ENCODE measurements at places on chromosomes 5 and 9.
A peak's percentile ranks its signal among the peaks of the same experiment; 100 is the strongest.

DNA sequence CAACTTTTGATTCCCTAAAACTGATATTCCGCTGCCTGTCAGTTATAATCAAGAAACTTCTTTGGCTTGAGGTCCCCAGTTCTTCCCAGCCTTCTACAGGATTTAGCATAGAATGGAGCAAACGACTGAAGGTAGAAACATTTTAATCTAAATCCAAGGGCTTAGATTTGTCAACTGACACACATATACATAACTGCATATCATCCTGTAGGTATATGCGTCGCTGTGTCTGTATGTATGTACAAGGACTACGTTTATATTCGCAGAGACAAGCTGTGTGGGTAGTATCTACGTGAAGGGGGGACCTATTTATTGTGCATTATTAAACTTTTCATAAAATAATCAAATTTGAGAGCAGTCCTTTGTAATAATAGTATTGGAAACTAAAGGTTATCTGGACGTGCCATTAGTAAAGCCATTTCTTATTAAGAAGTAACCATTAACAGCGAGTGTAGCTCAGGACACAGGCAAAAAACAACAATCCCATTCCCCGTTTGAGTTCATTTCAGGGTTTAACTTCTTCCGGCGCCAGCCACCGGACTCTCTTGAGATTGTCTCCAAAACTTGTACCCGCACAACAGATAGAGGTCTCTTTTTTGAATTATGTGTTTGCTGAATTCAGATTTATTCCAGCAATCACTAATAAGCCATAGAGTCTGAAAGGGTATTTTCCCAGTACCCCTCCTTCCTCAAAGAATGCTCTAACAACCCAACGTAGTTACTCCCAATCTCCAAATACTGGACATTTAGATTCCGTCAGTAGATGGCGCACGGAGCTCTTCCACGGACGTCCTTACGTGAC is 2.1 kb upstream of the MLLT3 start:
- peak; percentile 23 for DNase-seq

DNA sequence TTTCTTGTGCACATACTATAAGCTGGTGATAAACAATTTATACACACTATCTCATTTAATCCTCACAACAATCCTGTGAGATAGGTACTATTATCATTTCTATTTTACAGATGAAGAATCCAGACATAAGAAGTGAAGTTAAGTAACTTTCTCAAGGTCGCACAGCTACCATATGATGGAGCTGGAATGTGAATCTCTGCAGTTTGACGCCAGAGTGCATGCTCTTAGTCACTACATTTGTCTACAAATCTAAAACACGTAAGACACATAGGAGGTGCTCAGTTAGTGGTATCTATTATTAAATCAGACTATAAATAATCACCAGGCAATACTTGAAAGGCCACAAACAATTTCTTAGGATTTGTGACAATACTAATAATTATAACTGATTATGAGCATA is 45.0 kb upstream of the CDKN2B start:
- no peak for DNase-seq

DNA sequence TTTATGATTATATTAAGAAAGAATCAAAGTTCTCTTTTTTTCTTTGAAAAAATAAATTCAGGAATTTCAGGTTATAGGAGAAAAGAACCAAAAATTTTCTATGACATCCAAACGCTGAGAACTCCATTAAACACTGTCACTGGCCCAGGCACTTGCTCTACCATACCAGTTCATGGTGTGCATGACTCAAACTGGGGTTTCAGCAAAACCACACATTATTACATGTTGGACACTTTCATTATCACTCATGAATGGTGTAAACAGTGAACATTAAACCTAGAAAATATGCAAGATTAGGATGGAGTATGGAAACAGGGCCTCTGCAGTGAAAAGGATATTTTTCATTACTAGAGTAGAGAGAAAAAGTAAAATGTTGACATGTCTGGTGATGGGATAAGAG is 369.9 kb upstream of the FAM174A start:
- no peak for DNase-seq

- no peak for DNase-seq
These were observed 169.6 kb downstream of the SLC24A2 start for GRCh38 chr9:19619221-19619620.
